IPS DF 19.7 (cell line): ENCODE measurements at places on chromosomes 1 and 21.

DNA sequence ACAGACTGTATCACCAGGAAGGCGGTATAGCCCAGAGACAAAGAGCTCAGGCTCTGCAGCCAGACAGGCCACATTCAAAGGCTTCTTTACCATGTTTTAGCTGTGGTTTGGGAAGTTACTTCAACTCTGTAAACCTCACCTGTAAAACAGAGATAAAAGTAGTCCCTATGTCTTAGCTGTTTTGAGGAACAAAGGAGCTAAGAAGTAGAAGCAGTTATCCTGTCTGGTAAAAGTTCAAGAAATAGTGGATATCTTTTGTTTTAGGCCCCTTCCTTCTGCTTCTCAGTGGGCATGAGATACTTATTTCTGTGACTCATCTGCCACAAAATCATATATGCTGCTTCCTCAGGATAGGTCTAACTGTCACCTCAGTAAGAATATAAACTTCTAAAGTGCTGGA is 6.5 kb downstream of the CD34 start:
- no peak for DNase-seq

DNA sequence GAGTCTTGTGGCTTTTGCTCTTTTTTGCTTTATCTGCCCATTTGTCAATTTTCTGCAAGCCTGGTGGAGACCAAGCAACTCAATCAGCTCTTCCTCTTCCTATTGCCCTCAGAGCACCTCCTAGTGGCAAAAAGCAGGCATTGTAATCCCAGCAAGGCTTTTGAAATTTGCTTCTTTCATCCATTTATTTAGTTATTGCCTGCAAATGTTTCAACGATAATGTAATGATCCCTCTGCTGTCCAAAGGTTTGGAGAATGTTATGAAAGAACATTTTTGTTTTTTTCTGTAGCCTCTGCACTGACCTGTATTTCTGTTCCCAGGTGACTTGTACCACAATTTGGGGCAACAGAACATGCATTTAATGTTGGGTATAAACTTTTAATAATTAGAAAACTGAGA is 127.8 kb downstream of the GABPA start:
- peak; percentile 9 for DNase-seq

- no peak for DNase-seq
Measured at GRCh38 chr21:36964827-36965719, 1.4 kb downstream of the HLCS start.

DNA sequence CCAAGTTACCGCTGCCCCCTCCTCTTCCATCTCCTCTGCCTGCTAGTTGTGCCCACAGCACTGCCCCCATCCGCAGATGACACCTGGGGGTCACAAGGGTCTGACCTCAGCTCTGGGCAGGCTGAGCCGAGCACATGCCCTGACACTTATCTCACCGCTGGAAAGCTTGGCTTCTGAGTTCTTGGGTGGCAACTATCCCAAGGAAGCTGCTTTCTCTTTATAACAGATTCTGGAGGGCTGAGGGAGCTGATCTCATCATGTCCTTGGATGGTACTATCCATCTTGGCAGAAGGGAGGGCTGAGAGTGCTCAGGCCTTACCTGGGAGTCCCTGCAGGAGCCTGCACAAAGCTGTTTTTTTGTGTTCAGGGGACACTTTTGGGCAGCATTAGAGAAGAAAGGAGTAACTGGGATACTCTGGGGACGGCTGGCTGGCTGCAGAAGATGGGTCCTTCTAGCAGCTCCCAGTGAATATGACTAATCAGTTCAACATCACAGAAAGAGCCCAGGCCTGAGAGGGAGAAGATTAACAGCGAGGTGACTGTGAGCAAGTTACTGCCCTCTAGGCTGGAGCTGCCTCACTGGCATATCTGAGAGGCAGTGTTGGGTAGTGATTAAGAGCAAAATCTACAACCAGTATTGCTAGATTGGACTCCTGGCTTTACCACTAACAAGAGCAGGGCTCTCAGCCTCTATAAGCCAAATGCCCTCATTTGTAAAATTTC is 71.6 kb downstream of the PLXNA2 start:
- no peak for DNase-seq

DNA sequence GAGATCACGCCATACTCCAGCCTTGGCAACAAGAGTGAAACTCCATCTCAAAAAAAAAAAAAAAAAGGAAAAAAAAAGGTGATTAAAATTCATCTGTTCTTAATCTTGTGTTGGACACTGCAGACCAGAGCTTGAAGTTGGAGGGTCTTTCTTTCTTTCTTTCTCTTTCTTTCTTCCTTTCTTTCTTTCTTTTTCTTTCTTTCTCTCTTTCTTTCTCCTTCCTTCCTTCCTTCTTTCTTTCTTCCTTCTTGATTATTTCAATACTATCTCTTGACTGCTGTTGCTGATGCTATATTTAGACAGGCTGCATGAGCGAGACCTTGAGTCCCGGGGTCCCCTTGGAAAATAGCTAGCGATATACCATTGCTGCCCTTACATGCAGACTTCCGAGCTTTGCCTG is 107.4 kb upstream of the ADAR start:
- no peak for DNase-seq

DNA sequence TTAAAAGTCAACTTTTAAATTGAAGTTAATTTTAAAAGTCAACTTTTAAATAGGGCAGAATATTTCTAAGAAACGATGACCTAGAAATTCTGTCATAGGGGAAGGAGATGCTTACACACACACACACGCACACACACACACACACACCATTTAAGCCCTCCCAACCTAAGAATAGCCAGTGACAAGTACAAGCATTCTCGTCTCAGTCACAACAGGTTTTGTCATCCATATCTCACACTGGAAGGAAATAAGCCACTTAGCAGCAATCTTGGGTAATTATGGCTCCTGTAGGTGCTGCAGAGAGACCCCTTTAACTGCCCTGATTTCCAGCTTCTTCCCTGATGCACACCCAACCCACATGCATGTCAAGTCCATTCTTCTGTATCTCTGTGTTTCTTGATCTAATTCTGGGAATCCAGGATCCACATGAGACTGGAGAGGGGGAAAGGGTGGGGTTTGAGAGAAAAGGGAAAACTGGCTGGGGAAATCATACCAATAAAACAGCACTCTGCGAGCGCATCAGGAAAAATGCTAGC is 338.1 kb downstream of the PAPPA2 start:
- no peak for DNase-seq

DNA sequence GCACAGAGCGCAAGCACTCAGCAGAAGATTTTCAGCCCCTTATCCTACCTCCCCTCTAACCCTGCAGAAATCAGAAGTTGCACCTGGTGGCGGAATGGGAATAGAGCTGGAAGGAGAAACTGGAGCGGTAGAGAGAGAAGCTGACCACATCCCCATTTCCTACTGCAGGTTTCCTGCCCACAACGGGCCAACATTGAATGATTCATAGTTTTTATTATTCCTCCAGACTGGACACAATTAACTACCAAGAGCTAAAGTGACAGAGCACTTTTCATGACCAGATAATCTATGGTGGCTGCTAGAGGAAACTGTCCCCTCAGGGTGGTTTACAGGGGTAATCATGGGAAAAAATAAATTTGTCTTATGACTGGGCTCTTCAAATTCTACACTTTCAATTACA is 21.3 kb upstream of the LRRC8D start:
- no peak for DNase-seq

GRCh38 chr1:11494771-11495170 is 15.8 kb downstream of the DISP3 start:
- DNase-seq: no peak
